ENCODE measurements at places on chromosomes 3 and 15. TPM values are rescaled to one million over a fixed set of nuclear protein-coding genes. Genes with fewer than 3 reads are reported as not detected.

The CHRD gene
- total RNA-seq = 1.7 TPM

The ZIC1 gene
- 29.3 TPM for total RNA-seq

The MESP2 gene
- 0.45 TPM for total RNA-seq

The GATM gene
- total RNA-seq = 1.3 TPM

The ARIH1 gene
- total RNA-seq = 29.5 TPM

The NEK10 gene
- total RNA-seq = 5.7 TPM

The IQCF5 gene
- not detected for total RNA-seq

The IRAK2 gene
- total RNA-seq = 5.9 TPM

The PYDC2 gene
- total RNA-seq = not detected

The TMEM39A gene
- 34.3 TPM for total RNA-seq

The ZBBX gene
- total RNA-seq = not detected

DNA sequence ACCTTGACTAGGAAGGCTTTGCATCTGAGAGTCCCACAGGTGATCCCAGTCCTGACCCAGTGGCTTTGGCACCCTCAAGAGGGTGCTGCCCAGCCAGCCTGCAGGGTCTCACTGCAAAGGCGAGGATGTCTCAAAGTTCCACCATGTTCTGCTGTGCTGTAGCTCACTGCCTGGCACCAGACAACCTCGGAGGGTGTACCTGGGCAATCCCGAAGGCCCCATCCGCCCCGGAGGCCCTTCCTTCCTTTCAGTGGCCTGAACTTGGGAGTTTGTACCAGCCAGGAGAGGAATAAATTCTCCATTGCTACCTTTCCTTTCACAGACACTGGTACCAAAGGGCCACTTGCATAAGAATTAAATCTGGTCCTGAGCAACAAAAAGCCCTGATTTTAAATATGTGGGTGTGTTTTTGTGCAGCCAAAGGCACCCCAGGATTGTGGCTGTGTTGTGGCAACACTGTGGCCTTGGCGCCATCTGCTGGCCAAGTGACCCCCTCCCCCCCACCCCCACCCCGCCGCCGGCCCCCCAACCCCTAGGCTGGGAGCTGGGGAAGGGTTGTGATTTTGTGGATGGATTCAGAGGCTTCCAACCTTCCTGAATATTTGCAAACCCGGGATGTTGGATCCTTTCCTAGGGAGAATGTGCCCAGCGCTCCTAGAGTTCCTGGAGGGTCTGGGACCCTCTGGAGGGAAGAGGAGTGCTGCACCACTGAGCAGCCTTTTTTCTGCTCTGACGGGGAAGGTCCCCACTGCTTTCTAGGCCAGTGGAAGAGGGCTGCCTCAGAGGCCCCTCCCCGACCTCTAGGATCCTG, 9.7 kb upstream of the PTPN23 start:
- DNase-seq = no peak

GRCh38 chr15:28892789-28893610, 7.2 kb downstream of the APBA2 start:
- DNase-seq = no peak

DNA sequence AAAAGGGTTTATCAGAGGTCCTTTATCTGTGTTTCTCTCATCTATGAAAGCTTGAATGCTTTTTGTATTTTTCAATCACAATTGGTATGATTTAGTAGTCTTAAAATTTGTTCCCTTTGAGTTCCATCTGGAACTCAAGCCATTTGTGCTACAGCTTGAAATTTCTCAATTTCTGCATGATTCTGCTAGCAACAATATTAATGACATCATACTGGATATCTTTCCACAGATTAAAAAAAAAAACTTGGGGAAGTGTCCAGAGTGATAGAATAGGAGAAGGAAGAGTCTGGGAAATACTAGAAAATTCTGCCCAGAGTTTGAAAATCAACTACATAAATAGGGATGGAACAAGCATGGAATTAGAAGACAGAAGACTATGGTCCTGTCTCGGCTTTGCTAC, 9.3 kb upstream of the FBN1 start:
- DNase-seq = no peak

GRCh38 chr3:66483409-66483906, 17.4 kb downstream of the LRIG1 start:
- no peak for DNase-seq

- DNase-seq = peak; percentile 59
Observed at GRCh38 chr3:170977949-170978745, 48.4 kb downstream of the SLC2A2 start.

DNA sequence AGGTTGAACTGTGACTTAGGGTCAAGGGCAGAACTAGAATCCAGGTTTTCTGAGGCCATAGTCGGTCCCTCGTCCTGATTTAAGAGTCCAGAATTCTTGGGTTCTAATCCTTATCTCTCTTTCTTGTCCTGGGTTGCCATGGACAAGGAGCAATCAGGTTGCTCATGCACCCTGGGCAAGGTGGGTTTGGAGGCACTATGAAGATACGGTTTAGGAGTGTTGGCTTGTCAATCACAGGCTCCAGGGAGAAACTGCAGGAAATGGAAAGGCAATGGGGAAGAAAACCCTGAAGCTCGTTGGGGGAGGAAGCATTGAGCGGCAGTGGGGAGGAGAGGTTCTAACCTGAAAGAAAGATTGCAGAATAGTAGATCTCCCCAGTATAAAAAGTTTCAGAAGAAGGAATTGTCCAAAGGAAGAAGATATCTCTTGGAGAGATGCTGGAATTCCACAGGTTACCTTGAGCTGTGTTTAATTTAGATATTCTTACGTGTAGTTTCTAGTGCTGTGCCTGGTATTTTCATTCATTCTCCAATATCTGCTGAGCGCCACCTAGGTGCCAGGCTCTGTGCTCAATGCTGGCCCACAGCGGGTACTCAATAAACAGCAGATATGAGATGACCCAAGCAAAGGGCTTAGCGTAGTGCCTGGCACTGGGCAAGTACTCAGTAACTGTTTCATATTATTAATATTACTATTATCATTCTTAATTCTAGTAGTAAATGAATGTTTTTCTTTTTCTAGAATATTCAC, 2.0 kb downstream of the ACAN start:
- DNase-seq = no peak

- DNase-seq = no peak
Observed at GRCh38 chr3:189813647-189814240, 182.6 kb downstream of the TP63 start.

GRCh38 chr3:172560026-172560425, 36.8 kb upstream of the TNFSF10 start:
- peak; percentile 33 for DNase-seq

DNA sequence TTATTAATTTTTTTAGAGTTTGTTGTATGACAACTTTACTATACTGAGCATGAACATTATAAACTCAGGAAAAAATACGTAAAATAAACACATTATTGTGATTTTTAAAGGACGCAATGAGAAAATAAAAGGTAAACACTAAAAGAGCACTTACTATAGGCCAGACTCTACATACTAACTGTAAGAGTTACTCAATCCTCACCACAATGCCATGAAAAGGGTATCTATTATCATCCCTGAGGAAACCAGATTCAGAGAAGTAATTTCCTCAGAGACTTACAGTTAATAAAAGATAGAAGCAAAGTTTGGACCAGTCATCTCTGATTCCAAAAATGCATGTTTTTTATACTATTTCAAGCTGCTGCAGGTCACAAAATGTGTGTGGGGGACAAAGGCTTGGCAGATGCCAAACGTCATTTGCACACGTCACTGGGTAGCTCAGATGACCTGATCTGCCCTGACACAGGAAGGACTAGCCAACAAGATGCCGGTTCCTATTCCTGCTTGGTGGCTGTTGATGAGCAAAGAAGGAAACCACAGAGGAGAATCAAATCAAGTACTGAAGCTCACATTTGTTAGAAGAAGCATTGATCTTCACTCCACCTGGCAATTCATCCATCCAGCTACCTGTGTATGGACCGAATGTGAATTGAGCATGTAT, 42.3 kb downstream of the KLHL6 start:
- no peak for DNase-seq

DNA sequence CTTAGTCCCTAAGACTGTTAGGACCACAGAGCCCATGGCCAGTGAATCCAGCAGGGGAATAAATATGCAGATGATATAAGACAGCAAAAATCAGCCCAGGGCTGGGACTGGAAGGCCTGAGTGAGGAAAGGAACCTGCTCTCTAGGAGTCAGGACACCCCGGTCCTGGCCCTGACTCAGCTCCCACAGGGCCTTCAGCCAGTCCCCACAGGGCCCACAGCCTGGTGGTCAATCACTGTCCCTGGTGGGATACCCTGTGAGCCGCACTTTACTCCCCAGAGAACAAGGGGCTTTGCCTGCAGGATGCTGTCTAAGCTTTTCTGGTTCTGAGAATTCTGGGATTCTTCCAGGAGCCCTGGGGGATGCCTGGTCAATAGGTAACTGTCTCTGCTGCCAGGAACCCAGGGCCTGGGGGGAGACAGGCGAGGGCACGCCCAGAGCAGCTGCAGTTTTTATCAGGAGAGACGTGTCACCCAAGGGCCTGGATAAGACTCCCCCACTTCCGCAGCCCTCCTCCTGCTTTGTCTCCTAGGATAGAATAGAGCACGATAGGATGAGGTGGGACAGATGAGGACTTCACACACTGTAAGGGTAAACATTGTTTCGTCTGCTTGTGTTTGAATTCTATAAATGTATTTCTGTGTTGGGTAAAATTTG, 49.5 kb upstream of the MCF2L2 start:
- DNase-seq = no peak

- DNase-seq = no peak
Observed at GRCh38 chr3:166688665-166689064, 691.4 kb downstream of the ZBBX start.

DNA sequence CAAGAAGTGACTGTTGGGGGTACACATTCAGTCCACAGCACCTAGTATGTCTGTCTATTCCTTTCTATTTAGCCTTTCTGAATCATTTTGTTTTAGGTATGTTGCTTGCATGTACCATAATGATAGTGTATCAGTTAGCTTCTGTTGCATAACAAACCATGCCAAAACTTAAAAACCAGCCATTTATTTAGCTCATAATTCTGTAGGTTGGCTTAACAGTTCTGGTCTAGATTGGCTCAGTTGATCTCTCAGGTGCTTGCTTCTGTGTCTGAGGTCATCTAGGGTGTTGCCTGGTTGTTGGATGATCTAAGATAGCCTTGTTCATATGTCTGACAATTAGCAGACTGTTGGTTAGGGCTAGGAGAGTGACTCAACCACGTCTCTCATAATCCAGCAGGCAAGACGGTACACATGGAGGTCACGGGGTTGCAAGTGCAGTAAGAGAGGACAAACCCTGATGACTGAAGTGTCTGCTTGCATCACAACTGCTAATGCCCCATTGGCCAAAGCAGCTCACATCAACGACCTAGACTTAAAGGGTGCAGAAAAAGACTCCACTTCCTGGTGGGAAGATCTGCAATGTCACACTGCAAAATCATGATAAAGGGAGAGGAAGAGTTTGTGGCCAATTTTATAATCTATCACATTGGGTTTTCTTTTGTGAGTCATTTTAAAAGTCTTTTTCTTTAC, 6.8 kb upstream of the PDCD6IP start:
- peak; percentile 59 for DNase-seq

GRCh38 chr3:112376992-112377391, 44.0 kb downstream of the CD200 start:
- peak; percentile 92 for DNase-seq

DNA sequence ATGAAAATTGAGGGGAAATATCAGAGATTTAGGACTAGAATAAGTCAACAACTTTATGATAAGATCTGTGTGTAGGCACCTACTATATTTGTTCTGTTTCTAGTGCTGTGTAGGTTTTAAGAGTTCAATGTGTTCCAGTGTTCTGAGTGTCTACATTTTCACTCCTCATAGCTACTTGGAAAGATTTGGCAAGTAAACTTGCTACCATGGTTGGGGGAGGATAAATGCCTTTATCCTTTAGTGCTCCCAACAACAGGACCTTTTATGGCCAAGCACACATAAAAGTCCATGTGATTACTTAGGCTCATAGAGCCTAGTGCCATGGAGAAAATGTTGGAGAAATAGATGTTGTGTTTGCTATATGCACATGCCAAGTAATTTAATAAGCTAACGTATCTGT, 64.0 kb downstream of the LYSMD4 start:
- no peak for DNase-seq

- DNase-seq = no peak
Observed at GRCh38 chr3:195183071-195183776, 87.7 kb downstream of the XXYLT1 start.

- peak; percentile 9 for DNase-seq
Observed at GRCh38 chr3:185094697-185095096, 58.2 kb downstream of the C3orf70 start.

GRCh38 chr15:84783493-84784251, 33.5 kb upstream of the ALPK3 start:
- no peak for DNase-seq

GRCh38 chr15:101441696-101442095, 47.8 kb downstream of the PCSK6 start:
- DNase-seq = no peak

DNA sequence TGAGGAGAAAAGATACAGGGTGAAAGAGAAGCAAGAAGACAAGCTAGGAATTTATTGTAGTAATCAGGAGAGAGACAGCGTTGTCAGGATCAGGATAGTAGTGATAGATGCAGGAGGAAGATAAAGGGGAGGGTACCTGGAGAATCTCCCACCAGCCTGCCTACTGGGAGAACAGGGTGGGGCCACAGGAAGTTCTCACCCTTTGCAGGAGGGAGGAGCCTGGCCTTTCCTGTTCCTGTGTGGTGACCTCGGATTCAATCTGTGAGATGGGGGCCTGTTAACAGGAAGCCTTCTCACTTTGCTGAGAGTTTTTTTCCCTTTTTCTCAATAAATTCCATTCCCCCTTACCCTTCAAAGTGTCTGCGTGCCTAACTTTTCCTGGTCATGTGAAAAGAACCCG, 37.6 kb downstream of the GMPS start:
- no peak for DNase-seq

- DNase-seq = no peak
Observed at GRCh38 chr3:55690726-55691125, 203.6 kb upstream of the WNT5A start.

GRCh38 chr3:120111898-120112297, 17.7 kb upstream of the GSK3B start:
- DNase-seq = no peak

- DNase-seq = no peak
Observed at GRCh38 chr3:157388976-157389375, 47.7 kb upstream of the PTX3 start.

GRCh38 chr15:53658827-53659555, 100.5 kb downstream of the WDR72 start:
- DNase-seq = no peak

DNA sequence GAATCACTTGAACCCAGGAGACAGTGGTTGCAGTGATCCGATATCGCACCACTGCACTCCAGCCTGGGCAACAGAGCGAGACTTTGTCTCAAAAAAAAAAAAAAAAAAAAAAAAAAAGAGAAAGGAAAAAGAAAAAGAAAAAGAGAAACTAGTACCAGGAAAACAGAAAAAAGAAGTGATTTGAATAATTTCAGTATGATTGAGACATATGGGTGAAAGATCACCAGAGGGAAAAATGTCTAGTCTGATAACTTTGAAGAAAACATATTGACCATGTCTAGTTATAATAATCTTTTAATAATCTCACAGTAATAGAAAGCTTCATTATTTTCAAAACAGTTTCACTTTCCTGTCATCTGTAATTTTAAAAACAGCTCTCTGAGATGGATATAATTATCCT, 16.4 kb downstream of the TGFBR2 start:
- no peak for DNase-seq
